Myometrial cell (primary cell): ENCODE measurements at places on chromosomes 4 and X. TPM values are rescaled to one million over a fixed set of nuclear protein-coding genes. Genes with fewer than 3 reads are reported as not detected.

Gene MAGED4
- total RNA-seq: 8.1 and 19.0 TPM in 2 replicates

Gene IL15
- total RNA-seq: 4.9 and 6.6 TPM in 2 replicates

Gene BANK1
- total RNA-seq: 0.29 TPM in 1 of 2 replicates, not detected in the other

Gene FOXR2
- total RNA-seq: not detected in 2 replicates

Gene MAOB
- 0.29 and 0.89 TPM in 2 replicates for total RNA-seq

Gene FDCSP
- total RNA-seq: not detected in 2 replicates

Gene CLNK
- not detected in 2 replicates for total RNA-seq

Gene KLB
- total RNA-seq: not detected in 2 replicates

Gene PQBP1
- 56.4 and 83.3 TPM in 2 replicates for total RNA-seq

Gene SYNPO2
- 6.9 and 10.8 TPM in 2 replicates for total RNA-seq

Gene SMIM31
- total RNA-seq: not detected in 2 replicates

Gene TIGD4
- 0.18 TPM in 1 of 2 replicates, not detected in the other for total RNA-seq

Gene CDKL2
- total RNA-seq: 0.86 and 0.89 TPM in 2 replicates

Gene SMIM43
- total RNA-seq: under 0.01 TPM in 1 of 2 replicates, not detected in the other

Gene SCRG1
- total RNA-seq: 0.29 TPM in 1 of 2 replicates, not detected in the other

Gene ZNF630
- 1.4 and 4.8 TPM in 2 replicates for total RNA-seq

Gene FHIP1A
- total RNA-seq: under 0.01 and 0.53 TPM in 2 replicates

Gene MSX1
- total RNA-seq: 5.8 and 10.1 TPM in 2 replicates

Gene CD38
- total RNA-seq: not detected in 2 replicates

Gene WDFY3
- 20.5 and 36.9 TPM in 2 replicates for total RNA-seq

Gene CORIN
- 44.0 and 44.7 TPM in 2 replicates for total RNA-seq

Gene NPY2R
- not detected in 2 replicates for total RNA-seq

Gene SOWAHB
- total RNA-seq: not detected in 2 replicates

Gene PAGE2B
- total RNA-seq: not detected in 2 replicates

Gene KIAA1210
- not detected in 2 replicates for total RNA-seq

Gene CYLC1
- not detected in 2 replicates for total RNA-seq

Gene SRPX2
- 61.3 and 65.2 TPM in 2 replicates for total RNA-seq

Gene ERAS
- total RNA-seq: not detected in 2 replicates
